Activated CD4-positive, alpha-beta T cell treated with anti-CD3 and anti-CD28 coated beads for 4 hours (primary cell): ENCODE measurements at places on chromosomes 6 and 20.

- DNase-seq = no peak
These were observed 33.6 kb upstream of the ID4 start for GRCh38 chr6:19803331-19804204.

DNA sequence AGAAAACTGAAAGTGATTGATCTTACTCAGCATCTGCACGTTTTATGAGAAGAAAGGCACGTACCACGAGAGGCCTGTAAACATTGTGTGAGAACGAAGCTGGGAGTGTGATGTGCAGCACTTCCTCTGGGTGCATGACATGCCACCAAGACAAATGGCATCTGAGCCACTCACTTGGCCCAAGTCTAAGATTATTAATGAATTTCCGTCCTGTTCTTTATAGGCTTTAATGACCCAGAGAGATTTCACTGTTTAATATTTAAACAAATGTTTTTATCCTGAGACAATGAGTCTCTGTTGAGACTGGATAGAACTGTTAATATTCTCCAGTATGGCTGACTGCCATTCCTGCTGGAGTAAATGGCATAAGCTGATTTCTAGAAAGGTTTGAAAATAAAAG is 172.6 kb upstream of the PHACTR1 start:
- no peak for DNase-seq

DNA sequence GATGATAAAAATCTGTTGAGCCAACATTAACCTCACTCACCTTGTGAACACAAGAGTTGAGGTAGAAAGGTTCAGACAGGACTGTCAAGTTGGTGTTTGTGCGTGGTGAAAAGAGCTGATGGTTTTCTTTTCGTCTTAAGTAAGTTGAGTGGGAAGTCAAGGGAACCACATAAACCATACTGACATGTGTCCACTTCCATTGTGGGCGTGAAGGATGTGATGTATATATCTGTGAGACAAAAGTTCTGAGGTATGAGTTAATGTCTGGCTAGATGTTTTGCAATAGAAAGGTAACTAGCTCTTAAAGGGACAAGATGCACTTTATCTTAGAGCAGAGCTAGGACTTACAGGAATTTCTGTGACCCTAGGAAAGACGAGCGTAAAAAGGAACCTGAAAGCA is 1272.1 kb upstream of the ADGRB3 start:
- DNase-seq = no peak

DNA sequence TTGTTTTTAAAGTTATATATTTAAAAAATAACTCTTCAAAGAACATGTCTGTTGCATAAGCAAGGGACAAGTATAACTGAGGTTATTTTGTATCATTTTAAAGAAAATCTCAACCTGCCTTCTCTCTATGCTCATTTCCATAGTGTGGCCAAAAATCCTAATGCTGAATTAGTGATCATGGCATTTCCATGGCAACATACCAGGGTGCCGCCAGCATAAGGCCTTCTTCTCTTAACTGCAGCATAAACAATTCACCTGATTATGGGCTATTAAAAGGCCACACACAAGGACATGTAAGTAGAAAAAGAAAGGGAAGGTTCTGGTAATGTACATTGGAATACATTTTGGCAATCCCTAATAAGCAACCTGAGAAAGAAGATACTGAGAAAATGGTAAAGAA is 95.1 kb upstream of the RNF217 start:
- DNase-seq = no peak

- no peak for DNase-seq
These were observed 91.3 kb downstream of the CFAP61 start for GRCh38 chr20:20143646-20144045.

DNA sequence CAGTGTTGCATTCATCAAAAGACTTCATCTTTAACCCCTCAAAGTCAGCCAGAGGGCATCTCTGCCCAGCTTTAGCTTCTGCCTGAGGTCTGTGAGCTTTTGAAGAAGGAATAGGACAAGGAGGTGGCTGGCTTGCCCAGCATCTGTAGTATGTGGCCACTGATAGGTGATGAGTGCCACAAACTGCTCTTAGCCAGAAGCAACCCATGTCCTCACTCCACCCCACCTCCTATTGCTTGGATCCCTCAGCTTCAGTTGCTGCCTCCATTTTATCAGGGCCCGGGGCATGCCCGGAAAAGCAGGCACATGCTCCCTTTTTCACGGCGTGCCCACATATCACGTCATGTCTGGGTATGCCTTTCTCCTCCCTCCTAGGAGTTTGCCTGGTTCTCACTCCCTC is 11.9 kb upstream of the EFCAB8 start:
- DNase-seq = no peak

- DNase-seq = no peak
These were observed 14.0 kb upstream of the SERPINB9 start for GRCh38 chr6:2917065-2917464.

DNA sequence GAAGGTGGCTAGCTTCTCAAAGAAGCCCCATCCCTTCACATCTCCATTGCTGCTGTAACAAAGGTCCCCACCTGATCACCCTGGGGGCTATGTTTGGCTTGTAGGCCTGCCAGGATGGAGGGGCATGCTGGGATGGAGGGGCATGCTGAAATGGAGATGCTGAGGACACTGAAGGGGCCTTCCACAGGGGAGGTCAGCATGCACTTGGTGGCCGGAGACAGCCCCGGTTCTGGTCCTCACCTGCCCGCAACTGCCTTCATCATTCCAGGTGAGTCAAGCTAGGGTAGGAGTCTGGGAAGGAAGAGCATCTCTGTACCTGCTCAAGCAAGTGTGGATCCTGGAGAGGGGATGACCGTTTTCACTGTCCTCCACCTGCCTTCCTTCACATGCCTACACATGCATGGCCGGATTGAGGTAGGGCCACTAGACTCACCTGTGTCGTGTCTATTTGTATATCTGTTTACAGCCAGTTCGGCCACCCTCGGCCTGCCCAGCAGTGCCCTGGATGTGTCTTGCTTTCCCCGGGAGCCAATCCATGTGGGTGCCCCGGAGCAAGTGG is 6.0 kb downstream of the L3MBTL1 start:
- DNase-seq = no peak

- DNase-seq = no peak
These were observed 19.8 kb downstream of the RFPL4B start for GRCh38 chr6:112366695-112367553.
